ENCODE measurements at places on chromosomes 6 and 20.

- DNase-seq, result no peak
Measured at GRCh38 chr6:157561929-157562810, 181.2 kb downstream of the ZDHHC14 start.

DNA sequence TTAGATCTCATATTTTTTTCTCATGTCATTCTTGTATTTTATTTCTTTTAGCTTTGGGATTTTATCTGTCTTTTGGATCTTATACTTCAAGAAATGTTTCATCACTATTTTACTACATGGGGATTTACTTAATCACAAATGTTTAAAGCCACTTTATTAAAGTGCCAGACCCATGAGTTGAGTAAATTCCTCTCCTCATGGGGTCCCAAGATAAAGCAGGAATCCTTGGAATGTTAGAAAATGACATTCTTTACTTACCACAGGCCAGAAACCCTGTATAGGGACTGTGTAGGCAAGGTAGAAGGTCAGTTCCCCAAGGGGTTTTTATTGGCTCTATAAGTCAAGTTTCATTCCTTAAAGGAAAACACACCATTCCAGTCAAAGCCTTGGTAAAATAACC, 28.4 kb upstream of the OR2J2 start:
- DNase-seq, result no peak

- DNase-seq, result no peak
Measured at GRCh38 chr6:56040889-56041301, 165.5 kb upstream of the BMP5 start.

- DNase-seq, result no peak
Measured at GRCh38 chr6:136086686-136087085, 163.4 kb downstream of the MTFR2 start.

GRCh38 chr6:93779086-93779841, 359.9 kb upstream of the EPHA7 start:
- no peak for DNase-seq

GRCh38 chr6:150719099-150719766, 119.5 kb downstream of the PLEKHG1 start:
- DNase-seq, result no peak

- DNase-seq, result no peak
Measured at GRCh38 chr20:24589815-24590177, 120.4 kb downstream of the SYNDIG1 start.

DNA sequence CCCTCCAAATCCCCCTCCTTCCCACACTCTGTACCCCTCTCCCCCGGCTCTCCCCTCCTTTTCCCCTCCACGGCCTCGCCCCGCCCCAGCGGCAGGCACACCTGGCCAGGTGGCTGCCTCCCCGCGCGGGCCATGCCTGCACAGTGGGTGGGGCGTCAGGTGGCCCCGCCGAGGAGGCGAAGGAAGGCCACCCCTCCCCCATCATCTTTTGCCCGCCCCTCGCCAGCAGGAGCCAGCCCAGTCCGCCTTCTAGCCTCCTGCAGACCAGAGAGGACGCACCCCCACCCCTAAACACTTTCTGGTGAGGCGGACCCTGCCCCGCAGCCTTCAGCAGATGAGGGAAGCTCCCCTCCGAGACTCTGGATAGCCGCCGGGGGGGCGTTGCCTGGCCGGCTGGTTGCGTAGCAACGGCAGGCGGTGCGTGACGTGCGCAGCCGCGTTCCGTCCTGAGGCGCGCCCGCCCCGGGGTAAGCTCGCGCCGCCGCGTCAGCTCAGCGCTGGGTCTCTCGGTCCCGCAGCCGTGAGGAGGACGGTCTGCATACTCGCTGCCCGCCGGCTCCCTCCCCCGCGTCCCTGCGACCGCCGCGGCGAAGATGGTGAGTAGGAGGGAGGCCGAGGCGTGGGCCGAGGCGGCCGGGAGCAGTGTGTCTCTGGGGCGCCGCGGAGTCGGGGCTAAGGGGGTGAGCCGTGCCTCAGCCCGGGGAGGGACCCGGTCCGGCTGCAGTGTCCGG, at the start of gene DSTN:
DSTN (plus strand) TSS at position 460 of the 731 bp plus-strand sequence; CDS start at position 594, 134 bp downstream.
- peak; percentile 69 for DNase-seq

DNA sequence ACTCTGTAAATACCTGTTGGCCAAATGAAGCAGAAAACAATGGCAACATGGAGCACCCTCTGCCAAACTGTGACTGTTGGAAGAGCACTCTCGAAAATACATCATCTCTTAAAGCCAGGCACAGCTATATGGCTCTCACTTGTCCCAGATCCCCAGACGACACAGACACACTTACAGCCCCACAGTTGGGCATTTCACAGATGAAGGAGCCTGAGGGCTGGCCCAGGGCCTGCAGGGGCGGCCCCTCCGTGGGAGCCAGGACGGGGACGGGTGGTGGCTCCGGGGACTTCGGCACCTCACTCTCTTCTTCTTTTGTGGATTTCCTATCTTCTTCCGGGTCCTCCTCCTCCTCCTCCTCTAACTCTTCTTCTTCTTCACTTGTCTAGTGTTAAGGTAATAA, 18.4 kb upstream of the MRPS10 start:
- DNase-seq, result no peak

DNA sequence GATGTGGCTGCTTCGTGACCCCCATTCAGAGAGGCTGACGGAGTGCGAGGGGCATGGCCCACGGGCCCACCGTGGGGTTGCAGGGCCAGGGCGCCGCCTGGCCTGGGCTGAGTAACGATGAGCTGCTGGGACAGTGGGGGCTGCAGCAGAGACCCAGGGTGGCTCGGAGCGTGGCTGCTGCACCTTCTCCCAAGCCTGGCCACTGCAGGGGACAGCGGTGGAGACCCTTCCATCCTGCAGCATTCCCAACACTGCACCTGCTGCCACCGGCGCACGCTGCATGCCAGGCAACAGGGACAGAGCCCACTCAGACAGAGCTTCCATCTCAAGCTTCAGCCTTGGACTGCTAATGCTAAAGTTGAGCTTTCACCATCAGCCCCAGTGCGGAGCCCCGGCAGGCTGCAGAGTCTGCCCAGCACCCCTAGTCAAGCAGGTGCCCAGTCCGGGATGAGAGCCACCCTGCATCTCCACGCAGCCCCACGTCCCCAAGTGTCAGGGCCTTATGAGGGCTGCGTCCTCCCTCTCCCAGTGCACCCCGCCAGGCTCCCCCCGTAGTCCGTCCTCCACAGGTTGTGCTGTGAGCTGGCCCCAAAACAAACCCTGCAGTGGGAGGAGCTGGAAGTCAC, 89.4 kb upstream of the AFDN start:
- no peak for DNase-seq

DNA sequence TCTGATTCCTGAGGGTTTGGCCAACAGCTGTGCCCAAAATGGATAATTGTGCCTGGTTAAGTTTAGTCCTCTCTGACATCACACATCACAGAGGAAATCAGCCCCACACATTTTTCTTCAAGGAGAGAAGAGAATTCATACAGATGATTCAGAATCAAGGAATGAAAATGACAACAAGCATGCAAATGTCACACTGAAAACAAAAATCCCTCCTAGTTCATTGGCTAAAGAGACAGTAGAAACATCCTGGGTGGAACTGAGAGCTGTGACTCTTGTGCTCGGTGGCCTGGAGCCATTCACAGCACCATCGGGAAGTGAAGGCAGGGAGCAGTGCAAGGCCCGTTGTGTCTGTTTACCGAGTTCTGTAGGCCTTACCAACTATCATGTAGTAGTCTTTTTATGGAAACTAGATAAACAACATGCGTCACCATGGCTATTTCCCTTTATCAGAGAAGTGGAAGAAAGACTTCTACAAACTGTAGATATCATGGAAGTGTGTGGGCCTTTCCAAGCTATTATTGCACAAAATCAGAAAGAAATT, 81.7 kb upstream of the TENT5A start:
- DNase-seq, result no peak

DNA sequence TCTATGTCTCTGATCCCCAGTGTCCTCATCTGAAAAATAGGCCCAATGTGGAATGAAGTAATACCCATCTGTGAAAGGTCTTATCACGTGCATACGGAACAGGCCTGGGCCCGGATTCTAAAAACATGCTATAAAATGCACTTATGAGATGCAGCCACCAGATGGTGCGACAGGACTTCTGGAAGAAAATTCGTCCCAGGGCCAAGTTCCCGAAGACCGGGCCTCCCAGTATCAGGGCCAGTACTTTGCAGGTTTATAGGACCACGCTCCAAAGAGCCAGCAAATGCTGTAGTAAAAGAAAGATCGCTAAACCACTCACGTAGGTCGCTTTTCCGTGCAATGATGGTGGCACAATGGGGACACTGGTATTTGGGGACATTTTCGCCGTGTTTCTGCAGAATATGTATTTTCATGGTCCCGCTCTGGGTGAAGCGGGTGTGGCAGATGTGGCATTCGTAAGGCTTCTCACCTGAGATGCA, 10.6 kb downstream of the CTCFL start:
- peak; percentile 51 for DNase-seq

DNA sequence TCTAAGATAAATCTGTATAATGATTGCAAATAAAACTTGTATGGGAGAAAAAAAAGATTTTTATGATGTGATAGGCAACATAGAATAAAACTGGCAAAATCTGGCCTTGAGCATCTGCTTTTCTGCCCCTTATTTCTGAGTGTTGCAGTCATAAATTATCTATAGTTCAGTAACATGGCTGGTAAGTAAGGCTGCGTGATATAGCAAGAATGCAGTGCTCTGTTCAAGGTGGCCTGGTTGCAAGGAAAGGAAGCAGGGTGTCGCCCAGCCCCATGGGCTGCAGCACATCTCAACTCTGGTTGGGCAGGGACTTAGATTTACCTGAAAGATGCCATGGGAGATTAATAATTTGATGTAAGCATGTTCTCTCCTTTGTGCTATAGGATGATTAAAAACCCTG, 579.5 kb downstream of the LMBRD1 start:
- no peak for DNase-seq

GRCh38 chr6:22145823-22146677, 150.8 kb downstream of the PRL start:
- DNase-seq, result peak; percentile 16

- DNase-seq, result no peak
Measured at GRCh38 chr6:14228571-14228970, 111.0 kb downstream of the CD83 start.

GRCh38 chr20:17391127-17391771, 139.9 kb downstream of the BFSP1 start:
- peak; percentile 26 for DNase-seq

DNA sequence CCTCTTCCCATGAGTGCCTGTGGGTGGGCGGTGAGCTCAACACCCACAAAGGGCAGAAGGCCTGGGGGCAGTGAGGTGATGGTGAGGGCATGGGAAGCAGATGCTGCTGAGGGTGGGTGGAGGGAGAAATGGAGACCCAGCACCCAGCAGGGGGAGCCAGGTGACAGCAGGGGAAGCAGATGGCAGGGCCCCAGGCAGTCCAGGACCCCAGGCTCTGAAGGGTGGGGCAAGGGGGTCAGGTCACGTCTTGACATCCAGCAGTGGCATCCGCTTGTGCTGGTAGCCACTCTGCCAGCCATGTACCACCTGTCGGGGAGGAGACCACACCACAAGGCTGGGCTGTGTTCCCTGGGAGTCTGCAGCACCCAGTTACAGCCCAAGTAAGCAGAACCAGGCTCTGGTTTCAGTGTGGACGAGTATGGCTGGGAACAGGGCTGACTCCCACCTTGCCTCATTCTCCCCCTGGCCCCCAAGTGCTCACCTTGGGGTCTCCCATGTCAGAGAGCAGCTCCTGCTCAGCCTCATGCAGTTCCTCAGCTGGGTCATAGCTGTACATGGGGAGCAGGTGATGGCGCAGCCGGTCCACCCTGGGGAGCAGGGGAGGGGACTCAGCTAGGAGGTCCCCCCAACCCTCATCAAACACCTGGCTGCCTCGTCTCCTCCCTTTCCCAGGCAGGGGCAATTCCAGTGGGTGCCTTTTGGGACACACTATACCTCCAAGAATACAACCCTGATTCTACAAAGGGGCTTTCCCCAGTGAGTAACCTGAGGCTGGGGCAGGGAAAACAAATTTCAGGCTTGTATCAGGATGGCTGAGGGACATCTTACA, 2.0 kb downstream of the SMIM29 start:
- DNase-seq, result peak; percentile 25

GRCh38 chr6:118771253-118771652, 119.9 kb upstream of the CEP85L start:
- DNase-seq, result no peak

- DNase-seq, result no peak
Measured at GRCh38 chr6:43924222-43924702, 154.3 kb downstream of the VEGFA start.

DNA sequence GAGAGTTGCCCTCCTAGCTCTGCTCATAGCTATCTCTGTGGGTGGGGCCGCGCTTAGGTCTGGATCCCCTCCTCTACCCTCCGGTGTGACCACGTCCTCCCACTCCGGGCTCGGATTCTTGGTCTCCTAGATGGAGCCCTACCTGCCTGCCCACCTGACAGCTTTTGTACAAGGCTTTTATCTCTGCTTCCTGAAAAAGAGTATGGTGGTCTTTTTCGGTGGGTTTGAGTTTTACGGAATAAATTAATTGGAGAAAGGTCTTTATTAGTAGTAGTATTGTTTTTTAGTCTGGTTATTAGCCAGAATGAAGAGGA, 773 bp downstream of the SMAP1 start:
- peak; percentile 48 for DNase-seq

GRCh38 chr6:145924600-145924999, 39.6 kb downstream of the SHPRH start:
- no peak for DNase-seq

GRCh38 chr6:166206066-166206465, 38.4 kb upstream of the TBXT start:
- no peak for DNase-seq

Measured in Kasumi-1 (cell line).